HFFc6 (cell line): ENCODE measurements at places on chromosomes 6 and 20. TPM values are rescaled to one million over a fixed set of nuclear protein-coding genes. Genes with fewer than 3 reads are reported as not detected.

DNA sequence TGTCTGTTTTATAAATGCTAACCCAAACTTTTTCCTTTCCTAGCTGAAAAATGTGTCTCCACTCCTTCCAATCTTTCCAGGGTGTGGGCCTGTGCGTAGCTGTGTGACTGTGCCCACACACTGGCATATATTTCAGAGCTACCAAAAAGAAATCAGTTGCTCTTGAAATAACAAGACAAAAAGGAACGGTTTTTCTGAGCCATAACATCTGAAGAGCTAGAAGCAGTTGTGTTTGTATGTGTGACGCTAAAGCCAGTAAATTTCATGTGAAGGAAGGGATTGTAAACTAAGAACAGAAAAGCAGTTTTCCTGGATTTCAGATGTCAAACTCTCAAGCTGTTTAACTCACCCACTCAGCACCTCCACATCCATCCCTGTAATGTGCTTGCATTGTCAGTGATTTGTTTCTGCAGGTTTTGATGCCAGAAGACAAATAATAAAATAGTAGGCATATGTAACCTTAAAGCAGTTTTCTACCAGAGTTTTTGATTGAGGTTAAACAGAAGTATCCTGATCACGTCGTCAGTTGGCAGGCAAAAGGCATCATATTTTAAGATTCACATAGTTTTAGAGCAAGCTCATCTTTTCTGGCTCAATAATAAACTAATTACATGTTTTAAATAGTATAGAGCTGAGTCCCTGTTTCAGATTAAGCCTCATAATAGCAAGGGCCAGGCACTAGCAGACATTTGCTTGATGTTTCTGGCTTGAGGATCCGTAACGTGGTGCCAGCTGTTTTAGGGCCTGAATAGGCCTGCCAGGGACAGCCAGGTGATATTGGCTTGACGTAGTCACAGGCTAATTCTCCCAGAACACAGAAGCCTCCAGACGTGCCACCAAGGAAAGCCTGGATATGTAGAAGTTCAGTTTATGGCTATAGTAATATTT is 90.9 kb downstream of the FOXO3 start:
- peaks cover 82% of the 10 kb centered on the region for H3K4me1 ChIP-seq
- H3K4me3 ChIP-seq = peak overlapping the region; percentile 77
- peak overlapping the region; percentile 93 for H3K27ac ChIP-seq
- H3K36me3 ChIP-seq = peaks cover 11% of the 10 kb centered on the region; the same call in 1 of the 2 replicates

GRCh38 chr20:22394583-22394982 is 189.8 kb downstream of the FOXA2 start:
- DNase-seq = no peak
- no peaks in the 10 kb centered on the region for H3K4me1 ChIP-seq
- no peaks in the 10 kb centered on the region for H3K36me3 ChIP-seq

DNA sequence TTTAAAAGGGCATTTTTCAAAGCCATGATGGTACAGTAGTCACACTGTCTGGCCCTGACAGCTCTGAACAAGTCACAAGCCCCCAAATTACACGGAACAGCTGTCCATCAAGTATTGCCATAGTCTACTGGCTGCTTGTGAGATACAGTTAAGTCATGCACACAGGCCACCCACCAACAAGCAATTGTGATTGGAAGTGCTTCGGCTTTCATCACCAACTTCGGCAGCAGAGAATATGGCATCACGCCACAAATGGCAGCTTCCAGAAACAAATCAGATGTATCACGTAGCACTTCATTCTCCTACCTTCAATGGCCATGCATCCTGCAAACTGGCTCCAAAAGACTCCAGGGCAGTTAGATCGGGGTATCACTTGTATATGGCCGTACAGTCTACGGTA is 160.5 kb downstream of the PTPRT start:
- H3K4me3 ChIP-seq = no peak overlapping the region
- no peaks in the 10 kb centered on the region for H3K4me1 ChIP-seq
- no peak overlapping the region for H3K27ac ChIP-seq
- no peaks in the 10 kb centered on the region; the same call in 1 of the 2 replicates for H3K36me3 ChIP-seq

- peak overlapping the region; percentile 99 for H3K27ac ChIP-seq
- H3K27me3 ChIP-seq = no peaks in the 10 kb centered on the region
- DNase-seq = peak; percentile 42
- H3K36me3 ChIP-seq = no peaks in the 10 kb centered on the region
- peak overlapping the region; percentile 34 for H3K4me3 ChIP-seq
These were observed 10.3 kb upstream of the IER3 start for GRCh38 chr6:30754631-30755030.

DNA sequence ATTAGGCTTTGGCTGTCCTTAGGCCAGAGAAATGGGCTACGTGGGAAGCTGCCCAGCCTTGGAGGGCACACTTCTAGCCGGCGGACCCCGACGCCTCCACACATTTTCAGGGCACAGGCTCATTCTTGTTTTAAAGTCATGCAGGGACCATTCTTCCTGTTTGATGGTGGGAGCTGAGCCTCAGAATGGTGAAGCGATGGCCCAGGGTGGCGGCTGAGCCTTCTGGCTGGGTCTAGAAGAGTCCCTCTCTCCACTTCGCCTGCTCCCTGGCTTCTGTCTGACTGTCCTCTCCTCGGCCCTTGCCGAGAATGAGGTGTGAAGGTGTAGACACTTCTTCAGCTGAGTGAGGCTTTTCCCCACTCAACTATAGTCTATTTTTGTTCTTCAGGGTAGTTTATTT is 114.4 kb downstream of the SULF2 start:
- H3K27me3 ChIP-seq = peaks cover 28% of the 10 kb centered on the region
- H3K36me3 ChIP-seq = no peaks in the 10 kb centered on the region
- no peak overlapping the region for H3K4me3 ChIP-seq

GRCh38 chr6:42269974-42270510 is 52.4 kb upstream of the MRPS10 start:
- H3K27me3 ChIP-seq = no peaks in the 10 kb centered on the region
- H3K27ac ChIP-seq = no peak overlapping the region
- no peak overlapping the region for H3K4me3 ChIP-seq
- H3K4me1 ChIP-seq = peaks cover 19% of the 10 kb centered on the region

- H3K36me3 ChIP-seq = no peaks in the 10 kb centered on the region
- no peak overlapping the region for H3K4me3 ChIP-seq
- H3K27ac ChIP-seq = no peak overlapping the region
- H3K27me3 ChIP-seq = peaks cover 32% of the 10 kb centered on the region
- H3K4me1 ChIP-seq = peaks cover 6% of the 10 kb centered on the region
These were observed 263.8 kb upstream of the FOXQ1 start for GRCh38 chr6:1047981-1048541.

- peaks cover 1% of the 10 kb centered on the region; the same call in 1 of the 2 replicates for H3K27me3 ChIP-seq
- H3K4me1 ChIP-seq = peaks cover 6% of the 10 kb centered on the region; the same call in 1 of the 2 replicates
- no peak for DNase-seq
- H3K36me3 ChIP-seq = no peaks in the 10 kb centered on the region
- H3K4me3 ChIP-seq = no peak overlapping the region
These were observed 16.5 kb upstream of the TMEM30A start for GRCh38 chr6:75301088-75301487.

- no peak overlapping the region for H3K4me3 ChIP-seq
- no peaks in the 10 kb centered on the region for H3K4me1 ChIP-seq
- H3K36me3 ChIP-seq = no peaks in the 10 kb centered on the region
- no peak overlapping the region for H3K27ac ChIP-seq
- no peak for DNase-seq
- H3K27me3 ChIP-seq = peaks cover 6% of the 10 kb centered on the region
These were observed 180.3 kb downstream of the CDH26 start for GRCh38 chr20:60138256-60139220.

DNA sequence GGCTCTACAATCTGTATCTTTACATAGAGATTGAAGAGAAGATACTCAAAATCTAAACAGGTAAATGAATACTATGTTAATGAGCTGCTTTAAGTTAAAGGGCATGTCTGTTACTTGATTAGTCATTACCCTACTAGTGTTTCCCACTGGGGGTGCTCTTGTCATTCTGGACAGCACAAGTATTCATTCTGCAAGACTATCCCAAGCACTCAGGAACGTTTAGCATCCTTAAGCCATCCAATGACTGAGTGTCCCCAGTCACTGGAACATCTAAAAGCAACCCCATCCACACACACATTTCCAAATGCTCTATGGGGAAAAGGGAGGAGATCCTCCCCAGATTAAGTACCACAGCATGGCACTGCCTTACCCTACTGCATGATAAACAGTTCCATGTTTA is 25.7 kb downstream of the EZR start:
- no peak overlapping the region for H3K4me3 ChIP-seq
- peak; percentile 61 for DNase-seq
- H3K4me1 ChIP-seq = peaks cover 41% of the 10 kb centered on the region
- no peak overlapping the region for H3K27ac ChIP-seq
- H3K36me3 ChIP-seq = peaks cover 5% of the 10 kb centered on the region

DNA sequence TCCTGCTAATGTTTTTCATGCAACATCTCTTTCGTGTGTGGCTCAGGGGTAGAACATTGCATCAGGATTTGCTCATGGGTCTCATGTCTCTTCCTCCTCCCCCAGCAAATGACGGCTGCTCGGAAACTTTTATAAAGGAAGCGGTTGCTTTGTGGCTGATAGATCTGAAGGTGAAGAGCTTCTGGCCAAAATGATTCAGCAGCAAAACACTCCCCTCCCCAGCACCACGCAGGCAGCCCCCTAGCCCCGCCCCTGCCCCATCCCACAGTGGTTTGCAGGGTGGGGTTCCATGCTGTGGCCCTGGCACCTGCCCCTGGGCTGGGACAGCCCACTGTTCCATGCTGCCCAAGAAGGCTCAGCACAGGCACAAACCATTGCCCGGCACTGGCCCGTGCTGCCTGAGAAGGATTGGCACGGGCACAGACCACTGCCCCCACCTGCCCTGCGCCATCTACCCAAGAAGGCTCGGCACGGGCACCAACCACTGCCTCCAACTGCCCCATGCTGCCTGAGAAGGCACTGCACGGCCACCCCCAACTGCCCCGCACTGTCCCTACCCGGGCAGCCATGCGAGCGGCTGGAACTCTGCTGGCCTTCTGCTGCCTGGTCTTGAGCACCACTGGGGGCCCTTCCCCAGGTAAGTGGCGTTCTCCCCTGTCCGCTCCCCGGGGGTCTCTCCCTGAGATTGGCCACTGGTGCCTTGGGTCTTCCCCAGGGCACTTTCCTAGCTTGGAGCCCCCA is at the start of gene CST7:
Gene CST7, plus strand, starts transcription at position 331 of the 741 bp plus-strand sequence. Its CDS starts 237 bp downstream, at position 568.
- H3K36me3 ChIP-seq = peaks cover 15% of the 10 kb centered on the region
- H3K27ac ChIP-seq = no peak within 1 kb of the TSS
- no peaks in the 10 kb centered on the region for H3K4me1 ChIP-seq

DNA sequence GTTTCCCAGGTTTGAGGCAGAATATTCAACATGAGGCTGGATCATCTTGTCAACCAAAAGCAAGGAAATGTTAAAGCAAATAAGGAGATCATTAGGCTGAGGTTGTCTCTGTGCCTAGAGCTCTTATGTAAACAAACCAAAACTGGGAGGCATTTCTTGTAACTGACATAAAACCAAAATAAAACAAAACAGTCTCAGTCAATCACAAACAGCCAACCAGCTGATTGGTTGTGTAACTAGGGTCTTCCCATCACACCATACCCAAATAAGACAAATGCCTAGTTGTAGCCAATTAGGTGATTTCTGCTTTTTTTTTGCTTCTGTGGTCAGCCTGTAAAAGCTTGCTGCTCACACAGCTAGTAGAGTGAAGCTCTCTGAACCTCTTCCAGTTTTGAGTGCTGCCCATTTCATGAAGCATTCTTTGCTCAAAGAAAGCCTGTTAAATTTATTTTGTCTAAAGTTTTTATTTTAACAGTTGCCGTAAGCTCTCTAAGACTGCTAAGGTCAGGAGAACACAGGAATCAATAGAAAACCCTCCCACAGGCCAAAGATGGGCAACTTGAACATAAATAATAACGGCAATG is 8.9 kb upstream of the FITM2 start:
- no peak overlapping the region for H3K27ac ChIP-seq
- H3K36me3 ChIP-seq = no peaks in the 10 kb centered on the region
- peaks cover 17% of the 10 kb centered on the region for H3K27me3 ChIP-seq
- H3K4me3 ChIP-seq = no peak overlapping the region

DNA sequence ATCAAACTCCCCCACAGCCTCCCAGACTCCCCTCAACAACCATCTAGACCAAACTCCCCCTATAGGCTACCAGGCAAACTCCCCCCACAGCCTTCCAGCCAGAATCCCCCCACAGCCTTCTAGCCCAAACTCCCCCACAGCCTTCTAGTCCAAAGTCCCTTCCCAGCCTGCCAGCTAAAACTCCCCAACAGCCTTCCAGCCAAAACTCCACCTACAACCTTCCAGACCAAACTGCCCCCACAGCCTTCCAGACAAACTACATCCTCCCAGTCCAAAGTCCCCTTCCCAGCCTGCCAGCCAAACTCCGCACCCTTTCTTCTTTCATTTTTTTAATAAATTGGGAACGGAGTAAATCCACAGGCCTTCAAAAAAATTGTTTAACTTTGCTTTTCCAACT is 37.4 kb upstream of the SYNDIG1 start:
- no peak overlapping the region for H3K27ac ChIP-seq
- H3K4me1 ChIP-seq = no peaks in the 10 kb centered on the region
- no peaks in the 10 kb centered on the region for H3K36me3 ChIP-seq

DNA sequence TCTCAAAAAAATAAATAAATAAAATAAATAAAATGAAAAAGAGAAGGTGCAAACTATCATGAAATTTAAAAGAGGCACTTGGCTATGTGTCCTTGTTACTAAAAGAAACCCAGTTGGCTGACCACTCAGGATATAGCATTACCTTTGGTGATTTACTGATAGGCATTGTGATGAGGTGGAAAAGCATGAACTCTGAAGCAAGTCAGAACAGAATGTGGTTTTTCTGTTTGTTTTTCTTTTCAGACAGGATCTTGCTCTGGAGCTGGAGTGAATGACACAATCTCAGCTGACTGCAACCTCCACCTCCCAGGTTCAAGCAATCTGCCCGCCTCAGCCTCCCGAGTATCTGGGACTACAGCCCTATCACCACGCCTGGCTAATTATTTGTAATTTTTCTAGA is 31.9 kb downstream of the ZNF184 start:
- no peak overlapping the region for H3K27ac ChIP-seq
- no peaks in the 10 kb centered on the region for H3K36me3 ChIP-seq
- H3K4me3 ChIP-seq = no peak overlapping the region
- no peaks in the 10 kb centered on the region; the same call in 1 of the 2 replicates for H3K27me3 ChIP-seq
- H3K4me1 ChIP-seq = no peaks in the 10 kb centered on the region

The ISM1 gene
- total RNA-seq = 0.07 to 0.09 TPM in 2 of 3 replicates, not detected in the other

The CAP2 gene
- 68.9 to 82.3 TPM (median 69.7 TPM) in 3 replicates for total RNA-seq
